ENCODE measurements at places on chromosomes 6 and 20. TPM values are rescaled to one million over a fixed set of nuclear protein-coding genes. Genes with fewer than 3 reads are reported as not detected.

CLPSL2 gene
- total RNA-seq = not detected

SPATS1 gene
- total RNA-seq = 0.41 TPM

GRCh38 chr20:6612606-6612923 lies 154.9 kb upstream of the BMP2 start:
- no peak for DNase-seq

- no peak for DNase-seq
Measured at GRCh38 chr6:170437719-170438401, 115.2 kb downstream of the PSMB1 start.

DNA sequence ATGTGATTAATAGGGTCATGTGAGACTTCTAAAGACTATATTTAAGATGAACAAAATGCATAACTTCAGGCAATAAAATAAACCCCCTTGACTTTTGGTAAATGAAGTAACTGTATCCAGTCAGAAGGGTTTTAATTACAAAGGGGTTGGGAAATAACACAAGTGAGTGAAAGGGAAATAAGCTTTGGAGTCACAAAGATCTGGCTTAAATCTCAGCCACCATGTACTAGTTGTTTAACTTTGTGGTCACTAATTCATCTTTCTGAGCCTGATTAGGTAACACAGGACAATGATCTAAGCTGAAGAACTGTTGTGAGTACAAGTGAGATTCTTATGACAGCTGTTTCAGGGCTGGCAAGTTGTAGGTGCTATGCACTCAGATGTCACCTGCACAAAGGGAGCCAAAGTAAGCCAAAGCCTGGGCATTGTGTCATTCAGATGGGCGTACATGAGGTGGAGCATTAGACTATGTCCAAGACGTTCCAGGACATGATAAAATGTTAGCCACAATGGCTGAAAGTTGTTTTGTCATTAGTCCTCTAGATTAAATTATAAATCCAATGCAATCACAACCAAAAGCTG lies 13.8 kb downstream of the TOMM34 start:
- DNase-seq = no peak

- no peak for DNase-seq
Measured at GRCh38 chr6:40896696-40897095, 142.3 kb downstream of the UNC5CL start.

GRCh38 chr6:84685983-84686584 lies 78.3 kb downstream of the TBX18 start:
- no peak for DNase-seq

DNA sequence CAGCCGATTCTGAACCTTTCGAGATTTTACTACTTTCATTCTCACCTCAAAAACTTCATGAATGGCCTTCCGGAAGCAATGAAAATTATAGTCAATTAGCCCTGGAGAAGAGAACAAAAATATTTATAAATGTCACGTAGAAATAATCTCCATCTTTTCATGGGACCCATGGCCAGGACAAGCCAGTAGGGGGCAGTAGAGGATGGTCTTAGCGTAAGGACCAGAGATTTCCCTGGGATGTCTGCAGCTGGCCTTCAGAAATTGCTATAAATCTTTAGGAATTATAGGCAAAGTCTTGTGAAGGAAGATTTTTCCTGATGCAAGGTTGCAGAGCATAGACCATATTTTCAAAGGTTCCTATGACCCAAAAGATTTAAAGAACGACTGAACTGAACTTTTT lies 15.6 kb upstream of the UBE2J1 start:
- DNase-seq = peak; percentile 46

- no peak for DNase-seq
Measured at GRCh38 chr6:127058027-127058426, 60.4 kb upstream of the RSPO3 start.
